ENCODE measurements at places on chromosomes 7 and 10.

DNA sequence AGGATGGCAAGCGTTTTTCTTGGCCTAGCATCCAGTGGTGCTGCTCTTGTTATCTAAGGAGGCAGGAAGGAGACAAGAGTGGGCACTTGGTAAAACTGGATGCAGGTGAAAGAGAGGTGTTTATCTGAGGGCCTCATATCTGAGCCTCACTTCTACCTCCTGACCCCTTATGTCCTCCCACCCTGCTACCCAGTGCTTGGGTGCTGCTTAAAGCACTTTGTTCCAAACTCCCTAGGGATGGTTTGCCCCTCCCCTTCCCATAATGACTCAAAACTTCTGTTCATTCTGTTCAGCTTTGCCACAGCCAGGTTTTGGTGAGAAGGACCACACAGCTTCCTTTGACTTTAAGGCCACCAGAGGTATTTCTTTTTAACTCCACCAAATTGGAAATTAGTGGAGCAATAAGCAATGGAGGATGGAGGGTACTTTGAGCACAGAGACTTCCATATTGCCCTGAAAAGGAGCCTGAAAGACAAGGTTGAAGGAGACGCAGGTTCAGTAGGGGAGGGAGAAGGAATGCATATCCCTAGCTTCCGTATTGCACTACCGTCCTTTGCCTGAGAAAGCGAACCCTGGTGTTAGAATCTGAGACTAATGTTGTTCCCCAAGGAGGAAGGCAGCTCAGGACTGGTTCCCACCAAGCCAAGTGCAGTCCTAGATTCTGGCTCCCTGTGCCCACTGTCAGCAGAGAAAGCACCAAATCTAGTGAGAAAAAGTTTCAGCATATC is 30.1 kb downstream of the ENTPD1 start:
- no peak for DNase-seq

DNA sequence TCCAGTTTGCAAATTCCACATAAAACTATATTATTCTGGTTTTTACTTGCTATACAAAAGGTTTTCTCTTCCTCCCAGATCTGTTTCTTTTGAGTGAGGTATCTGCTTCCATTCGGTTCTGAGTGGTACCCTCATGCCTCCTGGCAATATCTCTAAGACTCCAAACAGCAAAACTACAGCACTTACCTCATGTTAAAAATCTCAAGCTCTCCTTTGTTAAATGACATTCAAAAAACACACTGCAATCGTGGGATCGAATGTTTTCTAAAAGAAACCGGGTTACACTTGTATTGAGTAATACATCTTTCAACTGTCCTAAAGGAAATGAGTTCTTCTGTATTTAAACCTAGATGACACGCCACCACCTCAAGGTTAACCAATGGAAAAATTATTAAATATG is 11.1 kb downstream of the YWHAG start:
- DNase-seq, result no peak

DNA sequence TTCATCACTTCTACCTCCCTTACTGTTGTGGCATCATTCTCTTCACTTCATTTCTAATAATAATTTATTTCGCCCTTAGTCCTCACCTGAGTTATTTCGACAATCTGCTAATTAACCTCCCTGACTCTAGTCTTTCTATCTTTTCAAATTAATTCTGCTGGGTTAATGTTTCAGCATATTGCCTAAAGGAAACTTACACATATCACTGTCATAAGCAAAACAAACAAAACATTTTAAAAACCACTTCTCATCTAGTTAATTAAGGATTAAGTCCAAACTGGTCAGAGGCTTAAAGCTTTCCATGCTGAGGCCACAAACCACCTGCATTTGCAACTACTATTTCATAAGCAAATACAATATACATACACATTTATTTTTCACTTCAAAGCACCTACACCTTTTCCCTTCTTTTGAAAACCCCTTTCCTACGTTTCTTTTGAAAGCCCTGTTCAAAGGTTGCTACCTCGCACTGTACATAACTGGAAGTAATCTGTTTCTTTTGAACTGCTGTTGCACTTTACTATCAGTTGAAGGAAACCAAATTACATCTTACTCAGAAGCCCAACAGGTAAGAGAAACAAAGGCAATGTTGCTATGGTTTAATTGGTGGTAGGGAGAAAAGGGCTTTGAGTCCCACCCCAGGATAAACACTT is 10.3 kb downstream of the SEM1 start:
- DNase-seq, result no peak

DNA sequence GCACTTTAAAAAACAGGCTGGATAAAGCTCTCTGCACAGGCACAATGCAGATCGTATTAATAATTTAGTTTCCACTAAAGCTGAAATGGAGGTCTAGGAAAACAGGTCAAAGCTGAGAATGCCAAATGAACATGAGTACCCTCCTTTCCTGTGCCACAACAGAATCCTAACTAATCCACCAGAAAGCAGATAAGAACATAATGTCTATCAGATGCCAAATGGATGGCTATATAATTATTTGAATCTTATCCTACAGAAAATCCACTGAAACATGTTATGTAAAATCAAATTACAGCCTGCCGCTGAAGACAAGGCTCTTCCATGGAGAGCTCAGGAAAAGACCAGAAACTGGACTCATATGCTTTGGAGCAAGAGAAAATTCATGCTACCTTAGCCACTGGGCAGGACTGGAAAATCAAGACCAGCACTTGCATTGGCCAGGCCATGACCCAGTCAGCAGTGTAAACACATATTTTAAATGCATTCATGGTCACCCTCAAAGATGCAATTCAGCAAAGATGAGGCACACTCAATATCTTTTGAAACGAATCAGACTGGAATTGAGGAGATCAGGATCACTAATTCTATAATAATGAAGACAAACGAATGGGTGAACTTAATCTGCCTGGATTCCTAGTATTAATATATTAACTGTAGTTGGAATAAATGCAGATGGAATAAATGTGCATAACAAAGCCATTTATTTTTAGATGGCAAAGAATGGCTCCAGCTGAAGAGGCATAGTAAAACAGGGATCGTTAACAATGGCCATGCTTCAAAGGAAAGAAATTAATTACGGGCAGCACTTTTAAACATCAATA is 13.2 kb downstream of the ANK3 start:
- DNase-seq, result no peak

GRCh38 chr10:70125918-70126552 is 6.6 kb downstream of the AIFM2 start:
- DNase-seq, result no peak

DNA sequence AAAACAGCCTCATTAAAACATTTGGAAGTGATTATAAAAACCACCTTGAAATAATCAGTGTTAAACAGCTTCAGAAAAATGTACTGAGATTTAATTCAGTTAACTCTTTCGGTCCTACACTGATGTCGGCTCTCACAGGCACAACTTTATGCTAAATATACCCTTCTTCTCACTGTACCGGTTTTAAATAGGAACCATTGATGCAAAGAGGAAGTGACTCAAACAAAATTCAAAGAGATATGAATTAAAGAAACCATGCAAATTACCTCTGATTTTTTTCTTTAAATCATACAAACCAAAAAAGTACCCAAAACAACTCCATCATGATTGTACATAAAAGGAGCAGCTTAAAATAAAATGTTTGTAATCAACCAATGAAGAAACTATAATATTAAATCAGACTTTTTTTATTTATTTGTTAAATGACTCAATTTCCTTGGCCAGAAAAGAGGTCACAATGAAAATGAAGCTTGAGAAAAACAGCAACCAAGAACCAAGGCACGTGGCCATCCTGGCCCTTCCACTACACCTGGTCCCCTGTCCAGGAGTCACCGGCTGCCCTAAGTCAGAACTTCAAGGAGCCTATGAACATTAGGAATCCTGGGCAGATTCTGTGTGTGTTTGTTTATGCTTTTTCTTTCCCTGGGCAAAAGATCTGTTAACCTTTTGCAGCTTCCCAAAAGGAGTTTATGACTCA is 73.0 kb upstream of the CABCOCO1 start:
- peak; percentile 23 for DNase-seq

DNA sequence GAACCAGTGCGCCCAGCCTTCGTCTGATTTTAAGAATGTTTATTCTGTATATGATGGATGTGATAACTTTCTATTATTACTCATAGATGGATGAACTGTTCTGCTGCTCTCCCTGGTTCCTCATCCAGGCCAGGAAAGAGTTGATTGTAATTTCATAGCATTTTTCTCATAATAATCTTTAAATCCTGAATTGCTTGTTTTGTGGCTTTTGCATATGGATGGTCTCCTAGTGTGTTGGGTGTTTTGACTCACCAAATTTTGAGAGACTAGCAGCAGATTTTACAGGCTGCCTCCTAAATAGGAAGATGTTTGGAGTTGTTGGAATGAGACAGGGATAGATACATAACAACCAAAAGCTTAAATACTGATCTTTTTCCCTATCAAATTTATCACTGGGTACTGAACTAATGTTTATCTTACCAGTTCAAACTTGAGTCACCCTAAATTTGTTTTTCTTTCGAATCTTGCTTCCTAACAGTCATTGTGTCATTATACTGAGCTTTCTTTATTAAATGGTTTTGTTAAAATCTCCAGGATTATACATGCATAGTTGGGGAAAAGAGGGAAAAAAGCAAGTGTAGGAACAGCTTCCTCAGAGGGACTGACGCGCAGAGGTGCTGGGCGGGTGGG is 106.0 kb upstream of the GATA3 start:
- DNase-seq, result peak; percentile 39

DNA sequence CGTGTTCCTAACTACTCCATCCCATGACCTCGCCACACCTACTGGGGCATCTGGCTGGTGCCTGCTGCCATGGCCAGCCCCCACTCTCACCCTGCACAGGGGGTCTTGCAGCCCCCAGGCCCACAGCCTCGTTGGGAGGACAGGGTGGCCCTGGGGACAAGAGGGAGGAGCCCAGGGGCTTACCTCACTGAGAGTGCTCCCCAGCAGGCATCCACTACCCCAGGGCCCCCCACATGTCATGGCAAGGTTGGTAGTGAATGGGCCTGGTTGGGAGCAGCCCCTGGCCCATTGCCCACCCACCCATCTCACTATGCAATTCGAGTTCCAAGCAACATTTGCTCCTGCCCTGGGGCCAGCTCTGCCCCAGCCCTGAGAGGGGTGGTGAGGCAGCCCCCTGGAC is 24.0 kb upstream of the AMZ1 start:
- no peak for DNase-seq

DNA sequence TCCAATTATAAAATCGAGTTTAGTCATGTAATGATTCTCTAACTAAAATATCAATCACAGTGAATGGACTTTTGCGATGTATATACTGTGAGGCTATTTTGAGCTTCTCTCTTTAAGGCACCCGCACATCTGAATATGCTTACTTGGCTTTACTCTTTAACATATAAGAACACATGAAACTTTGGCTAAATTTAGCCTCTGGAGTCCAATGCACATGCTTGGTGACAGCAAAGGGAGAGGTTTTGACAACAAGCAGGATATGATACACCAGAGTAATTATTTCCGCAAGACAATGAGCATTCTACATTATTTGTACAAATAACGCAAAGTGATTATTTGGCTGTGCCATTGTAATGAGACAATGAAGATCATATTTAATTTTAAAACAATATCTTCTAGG is 72.4 kb downstream of the ARID5B start:
- DNase-seq, result no peak

GRCh38 chr7:118085000-118085399 is 99.0 kb upstream of the LSM8 start:
- no peak for DNase-seq

Data from astrocyte of the spinal cord (primary cell).